ENCODE measurements at places on chromosomes 1 and 21.
A peak's percentile ranks its signal among the peaks of the same experiment; 100 is the strongest.

- no peak for DNase-seq
Observed at GRCh38 chr1:45051005-45051772, 39.1 kb downstream of the UROD start.

GRCh38 chr1:1349256-1350012 lies at the start of gene DVL1:
DVL1 (minus strand) TSS chr1:1349418; CDS start chr1:1349065, 353 bp downstream.
- peak; percentile 74 for DNase-seq

DNA sequence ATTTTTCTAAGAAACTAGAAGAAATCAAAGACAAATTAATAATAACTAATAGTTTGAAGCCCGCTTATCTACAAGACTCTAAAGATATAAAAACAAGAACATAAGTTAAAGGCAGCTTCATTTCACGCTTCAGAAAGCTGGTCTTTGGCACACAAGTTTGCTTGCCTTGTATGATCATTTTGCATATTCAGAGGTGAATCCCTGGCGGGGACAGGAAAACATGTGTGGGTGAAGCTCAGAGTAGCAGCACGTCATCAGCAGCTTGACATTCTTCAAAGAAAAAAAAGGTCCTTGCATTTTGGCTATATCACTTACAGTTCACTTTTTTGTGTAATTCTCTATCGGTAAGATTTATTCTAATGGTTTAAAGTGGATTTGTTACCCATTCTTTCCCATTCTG lies 1911.8 kb downstream of the MRPL39 start:
- no peak for DNase-seq

GRCh38 chr1:211967704-211968103 lies 67.7 kb downstream of the INTS7 start:
- no peak for DNase-seq

DNA sequence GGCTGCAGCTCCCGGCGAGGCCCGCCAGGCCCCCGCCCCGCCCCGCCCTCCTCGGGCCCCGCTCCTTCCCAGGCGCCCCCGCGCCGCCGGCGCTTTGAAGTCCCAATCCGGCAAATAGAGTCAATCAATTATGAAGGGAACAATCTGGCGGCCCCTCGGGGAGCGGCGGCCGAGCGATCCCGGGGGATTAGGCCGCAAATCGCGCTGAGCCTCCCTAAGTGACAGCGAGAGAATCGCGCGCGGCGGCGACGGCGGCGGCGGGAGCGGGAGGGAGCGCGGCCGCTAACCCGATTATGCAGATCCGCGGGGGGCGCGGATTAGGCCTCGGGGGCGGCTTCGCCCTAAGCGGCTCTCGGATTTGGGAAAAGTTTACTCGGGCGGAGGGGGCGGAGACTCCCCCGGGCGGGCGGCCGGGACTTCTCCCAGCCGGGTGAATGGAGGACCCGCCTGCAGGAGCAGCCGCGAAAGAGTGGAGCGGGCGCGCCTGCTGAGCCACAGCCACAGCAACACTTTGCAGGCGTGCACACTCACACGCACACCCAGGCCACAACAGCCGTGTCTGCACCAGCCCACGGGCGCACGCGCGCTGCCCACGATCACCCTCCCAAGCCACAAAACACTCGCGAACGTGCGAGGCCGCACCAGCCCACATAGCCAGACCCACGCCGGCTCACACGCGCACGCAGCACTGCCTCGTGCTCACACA lies 23.0 kb upstream of the DMBX1 start:
- DNase-seq: peak; percentile 21

Data from fibroblast of skin of right biceps (primary cell).